ENCODE measurements at places on chromosomes 2 and 18. TPM values are rescaled to one million over a fixed set of nuclear protein-coding genes. Genes with fewer than 3 reads are reported as not detected.

GRCh38 chr2:41972179-41972578 lies 75.6 kb upstream of the PKDCC start:
- DNase-seq = no peak

Gene WNT6
- total RNA-seq = 0.93 TPM

- no peak for DNase-seq
Observed at GRCh38 chr18:36812678-36813077, 16.1 kb downstream of the TPGS2 start.

Gene LONRF2
- total RNA-seq = 5.0 TPM

GRCh38 chr18:31679133-31679742 lies 5.1 kb downstream of the B4GALT6 start:
- no peak for DNase-seq

DNA sequence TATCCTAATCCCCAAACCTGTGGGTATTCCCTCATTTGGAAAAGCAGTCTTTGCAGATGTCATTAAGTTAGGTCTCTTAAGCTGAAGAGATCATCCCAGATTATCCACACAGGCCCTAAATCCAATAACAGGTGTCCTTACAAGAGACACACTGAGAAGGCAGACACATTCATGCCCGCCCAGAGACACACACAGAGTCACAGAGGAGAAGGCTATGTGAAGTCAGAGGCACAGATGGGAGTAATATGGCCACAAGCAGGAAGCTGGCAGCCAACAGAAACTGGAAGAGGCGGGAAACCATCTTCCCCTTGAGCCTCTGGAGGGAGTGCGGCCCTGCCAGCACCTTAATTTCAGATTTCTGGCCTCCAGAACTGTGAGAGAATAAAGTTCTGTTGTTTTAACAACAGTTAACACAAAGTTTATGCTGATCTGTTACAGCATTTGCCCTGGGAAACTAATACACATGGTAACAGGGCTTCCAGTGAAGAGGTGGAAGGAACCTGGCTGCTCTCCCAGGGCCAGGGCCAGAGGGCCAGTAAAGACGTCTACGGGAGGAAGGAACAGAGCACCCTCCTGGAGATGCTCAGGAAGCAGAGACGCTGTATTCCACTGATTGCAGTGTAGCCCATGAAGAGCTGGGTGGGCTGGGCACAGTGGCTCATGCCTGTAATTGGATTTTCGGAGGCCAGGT lies 217.5 kb downstream of the GLI2 start:
- DNase-seq = no peak

- no peak for DNase-seq
Observed at GRCh38 chr18:77765468-77765867, 515.8 kb downstream of the GALR1 start.

- DNase-seq = no peak
Observed at GRCh38 chr2:202883987-202884675, 12.6 kb upstream of the ICA1L start.

DNA sequence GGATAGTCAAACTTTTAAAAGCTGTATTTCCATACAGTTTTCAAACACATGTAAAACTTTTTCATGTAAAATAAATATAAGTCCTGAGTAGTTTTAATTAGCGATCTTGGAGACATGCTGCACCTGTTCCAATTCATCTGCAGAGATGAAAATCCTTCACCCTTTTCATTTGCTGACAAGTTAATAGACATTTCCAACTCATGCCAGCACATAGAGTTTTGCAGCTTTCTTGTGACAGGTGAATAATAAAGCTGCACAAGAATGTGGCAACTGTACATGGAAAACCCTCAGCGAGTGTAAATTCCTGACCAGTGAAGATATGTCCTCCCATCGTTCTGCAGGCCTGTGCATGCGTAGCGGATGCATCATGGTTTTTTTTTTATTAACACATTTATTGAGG lies 771.4 kb downstream of the TDRD15 start:
- DNase-seq = no peak

DNA sequence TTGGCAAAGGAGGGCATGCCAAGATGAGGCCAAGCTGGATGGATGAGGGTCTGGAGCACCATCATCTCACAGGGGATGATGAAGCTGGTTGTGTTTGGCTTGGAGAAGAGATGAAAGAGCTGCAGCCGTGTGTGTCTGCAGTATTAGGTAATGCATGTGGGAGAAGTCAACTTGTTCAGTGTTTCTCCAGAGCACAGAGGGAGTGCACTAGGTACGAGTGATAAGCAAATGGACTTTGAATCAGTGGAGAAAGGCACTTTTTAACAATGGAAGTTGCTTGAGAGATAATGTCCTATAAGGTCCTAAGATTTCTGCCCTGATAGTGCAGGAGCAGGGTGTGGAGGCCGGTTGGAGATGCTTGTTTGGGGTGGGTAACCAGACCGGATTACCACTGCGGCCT lies 36.0 kb downstream of the SLC14A2 start:
- no peak for DNase-seq

GRCh38 chr2:10568736-10569432 lies 120.8 kb upstream of the ODC1 start:
- no peak for DNase-seq

DNA sequence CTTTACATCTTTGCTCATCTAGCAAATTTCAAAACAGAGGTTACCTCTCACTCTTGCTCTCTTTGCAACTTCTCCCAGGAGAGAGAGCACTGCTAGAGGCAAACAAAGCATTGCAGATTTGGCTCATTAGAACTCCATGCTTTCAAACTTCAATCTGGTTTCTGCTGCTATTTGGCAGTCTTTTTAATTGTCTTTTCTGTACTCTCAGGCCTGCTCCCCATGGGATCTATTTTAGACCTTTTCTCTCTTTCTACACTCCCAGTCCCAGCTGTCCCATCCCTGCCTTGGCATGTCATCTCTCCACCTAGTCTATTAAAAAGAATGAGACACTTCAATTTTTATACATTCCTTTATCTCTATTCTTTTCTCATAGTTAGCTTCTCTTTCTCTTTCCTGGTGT lies 15.2 kb downstream of the KCNJ3 start:
- no peak for DNase-seq

DNA sequence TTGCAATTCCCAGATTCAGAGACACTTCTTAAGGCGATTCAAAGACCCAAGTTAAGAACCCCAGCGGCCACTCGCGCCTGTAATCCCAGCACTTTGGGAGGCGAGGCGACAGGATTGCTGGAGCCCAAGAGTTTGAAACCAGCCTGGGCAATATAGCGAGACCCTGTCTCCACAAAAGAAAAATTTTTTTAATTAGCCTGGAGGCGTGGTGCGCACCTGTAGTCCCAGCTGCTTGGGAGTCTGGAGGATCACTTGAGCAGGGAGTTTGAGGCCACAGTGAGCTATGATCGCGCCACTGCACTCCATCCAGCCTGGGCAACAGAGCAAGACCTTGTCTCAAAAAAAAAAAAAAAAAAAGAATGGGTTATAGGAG lies 585 bp upstream of the ANAPC1 start:
- no peak for DNase-seq

GRCh38 chr18:70047931-70048603 lies 100.4 kb upstream of the CD226 start:
- no peak for DNase-seq

GRCh38 chr2:212073360-212073759 lies 465.2 kb downstream of the ERBB4 start:
- DNase-seq = no peak

DNA sequence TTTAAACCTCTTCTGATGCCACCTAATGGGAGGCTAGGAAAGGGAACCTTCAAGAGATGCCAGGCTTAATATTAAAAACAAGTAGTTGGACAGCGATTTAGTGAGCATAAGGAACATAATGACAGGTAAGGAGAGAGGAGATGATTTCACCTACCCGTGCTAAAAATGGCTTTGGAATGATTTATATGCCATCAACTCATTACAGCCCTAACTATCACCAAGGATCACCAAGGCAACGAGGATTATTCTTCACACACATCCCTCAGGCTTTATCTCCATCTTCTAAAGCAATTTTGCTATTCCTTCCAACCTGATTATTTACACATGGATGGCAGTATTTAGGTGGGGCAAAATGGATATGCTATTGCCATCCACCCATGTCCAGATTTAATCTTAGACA lies 237.8 kb downstream of the DCC start:
- no peak for DNase-seq

GRCh38 chr2:50651676-50652075 lies 380.3 kb downstream of the NRXN1 start:
- no peak for DNase-seq

- no peak for DNase-seq
Observed at GRCh38 chr2:80592106-80592505, 287.6 kb upstream of the LRRTM1 start.

GRCh38 chr18:70154591-70155194 lies 50.8 kb downstream of the RTTN start:
- no peak for DNase-seq

DNA sequence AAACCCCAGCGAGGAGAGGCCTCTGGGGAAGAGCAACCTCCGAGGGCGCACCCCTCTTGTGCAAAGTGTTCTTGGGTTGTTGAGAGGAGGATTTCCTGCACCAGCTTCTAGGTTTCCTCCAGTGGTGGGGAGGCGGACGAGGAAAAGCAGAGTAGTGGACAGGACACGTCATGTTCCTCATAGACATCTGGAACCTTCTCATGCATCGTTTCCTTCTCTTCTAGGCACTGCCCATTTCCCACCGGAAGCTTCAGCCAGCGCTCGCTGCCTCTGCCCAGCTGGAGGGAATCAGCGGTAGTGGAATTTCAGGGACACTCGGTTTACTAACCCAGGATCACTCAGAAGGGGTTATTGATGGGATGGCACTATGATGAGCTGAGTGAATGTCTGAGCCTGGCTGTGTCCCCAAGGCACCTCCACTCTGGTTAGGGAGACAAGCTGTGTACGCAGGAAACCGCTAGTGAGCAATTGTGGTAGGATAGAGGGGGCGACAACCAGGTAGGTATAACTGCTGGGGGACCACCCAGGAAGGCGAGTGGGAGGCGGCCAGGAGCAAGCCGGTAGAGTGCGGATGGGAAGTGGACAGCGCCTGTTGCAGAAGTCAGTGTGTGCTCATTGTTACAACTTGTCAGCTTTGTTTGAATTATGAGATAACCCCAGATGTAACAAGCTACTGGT lies 960 bp upstream of the APOB start:
- no peak for DNase-seq

- no peak for DNase-seq
Observed at GRCh38 chr2:221792971-221793521, 220.9 kb upstream of the EPHA4 start.

DNA sequence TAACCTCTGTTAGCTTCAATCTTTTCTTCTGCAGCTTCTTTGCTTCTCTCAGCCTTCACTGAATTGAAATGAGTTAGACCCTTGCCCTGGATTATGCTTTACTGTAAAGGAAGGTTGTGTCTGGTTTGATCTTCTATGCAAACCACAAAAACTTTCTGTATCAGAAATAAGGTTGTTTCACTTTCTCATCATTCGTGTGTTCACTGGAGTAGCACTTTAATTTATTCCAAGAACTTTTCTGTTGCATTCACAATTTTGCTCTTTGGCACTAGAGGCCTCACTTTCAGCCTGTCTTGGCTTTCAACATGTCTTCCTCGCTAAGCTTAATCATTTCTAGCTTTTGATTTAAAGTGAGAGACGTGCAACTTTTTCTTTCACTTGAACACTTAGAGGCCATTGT lies 365.3 kb downstream of the TDRD15 start:
- no peak for DNase-seq

DNA sequence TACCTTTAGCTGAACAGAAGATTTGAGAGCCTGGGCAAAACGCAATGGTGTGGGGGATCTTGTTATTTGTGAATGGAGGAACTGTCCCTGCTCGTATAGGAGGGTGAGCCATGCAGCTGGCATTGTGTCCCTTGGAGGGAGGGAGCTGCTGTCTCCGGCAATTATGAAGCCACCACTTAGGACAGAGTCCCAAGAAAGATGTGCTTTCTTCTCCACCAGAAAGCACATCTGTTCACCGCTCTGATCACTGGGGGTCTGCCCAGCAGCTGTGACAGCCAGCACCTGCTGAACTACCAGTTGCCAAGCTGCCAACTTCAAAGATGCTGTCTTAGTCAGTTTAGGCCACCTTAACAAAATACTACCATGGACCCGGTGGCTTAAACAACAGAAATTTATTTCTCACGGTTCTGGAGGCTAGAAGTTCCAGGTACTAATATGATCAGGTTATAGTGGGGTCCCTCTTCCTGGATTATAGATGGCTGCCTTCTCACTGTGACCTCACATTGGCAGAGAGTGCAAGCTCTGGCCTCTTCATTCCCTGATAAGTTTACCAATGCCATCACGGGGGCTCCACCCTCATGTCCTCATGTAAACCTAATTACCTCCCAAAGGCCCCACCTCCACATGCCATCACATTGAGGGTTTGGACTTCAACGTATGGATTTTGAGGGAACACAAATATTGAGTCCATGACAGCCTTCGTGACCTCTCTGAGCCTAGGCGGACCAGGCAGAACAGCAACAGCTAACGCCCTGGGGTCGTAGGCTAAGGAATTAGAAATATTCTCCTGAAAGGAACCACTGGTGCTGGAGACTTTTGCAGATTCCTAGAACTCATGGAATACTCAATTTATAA lies 148.3 kb downstream of the RHBDD1 start:
- DNase-seq = no peak

Gene POTEI
- not detected for total RNA-seq

- no peak for DNase-seq
Observed at GRCh38 chr2:228802181-228803071, 468.7 kb downstream of the PID1 start.

Gene FAM161A
- 1.8 TPM for total RNA-seq

DNA sequence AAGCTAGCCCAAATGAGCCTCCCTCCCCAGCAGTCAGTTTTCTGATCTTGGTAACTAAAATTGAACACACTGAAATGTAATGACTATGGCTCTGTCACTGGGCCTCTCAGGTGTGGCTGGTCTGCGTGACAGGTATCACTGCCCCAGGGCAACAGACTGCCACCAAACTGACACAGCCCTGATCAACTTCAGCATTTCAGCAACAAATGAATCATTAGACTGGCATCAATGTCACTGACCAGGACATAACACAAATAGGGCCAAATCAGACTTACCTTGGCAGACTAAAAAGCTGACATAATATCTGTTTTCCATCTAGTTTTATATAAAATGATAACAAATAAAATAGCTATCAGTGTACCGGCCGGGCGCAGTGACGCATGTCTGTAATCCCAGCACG lies 290.8 kb upstream of the CHAC2 start:
- DNase-seq = no peak

- no peak for DNase-seq
Observed at GRCh38 chr2:25891672-25892071, 13.4 kb upstream of the ASXL2 start.

GRCh38 chr18:51132256-51132935 lies 65.1 kb downstream of the MEX3C start:
- DNase-seq = no peak

Data from gastrocnemius medialis (tissue), 4 donors.